Activated CD4-positive, alpha-beta T cell treated with anti-CD3 and anti-CD28 coated beads for 24 hours (primary cell): ENCODE measurements at places on chromosomes 13 and 19.

GRCh38 chr19:42191855-42192254 is 25.6 kb downstream of the DEDD2 start:
- no peak for DNase-seq

GRCh38 chr13:60887711-60888110 is 490.7 kb downstream of the TDRD3 start:
- no peak for DNase-seq

- DNase-seq = no peak
These were observed 86.2 kb upstream of the FRY start for GRCh38 chr13:31945202-31945961.

GRCh38 chr19:6210721-6211600 is 68.8 kb downstream of the MLLT1 start:
- no peak for DNase-seq

DNA sequence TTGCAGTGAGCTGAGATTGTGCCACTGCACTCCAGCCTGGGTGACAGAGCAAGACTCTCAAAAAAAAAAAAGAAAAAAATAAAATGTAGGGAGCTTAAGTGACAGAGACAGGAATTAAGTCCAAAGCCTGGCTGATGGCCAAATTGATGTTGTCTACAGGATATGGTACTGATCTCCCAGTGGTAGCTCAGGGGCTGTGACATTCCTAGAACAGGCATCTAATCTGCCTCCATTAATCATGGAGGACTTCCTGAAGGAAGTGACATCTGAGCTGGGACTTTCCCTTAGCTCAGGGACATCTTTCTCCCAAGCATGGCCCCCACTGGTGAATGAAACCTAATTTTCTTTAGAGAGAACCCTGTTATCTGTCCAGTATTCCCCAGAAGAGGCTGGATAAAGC is 11.4 kb upstream of the EDDM13 start:
- DNase-seq = no peak

DNA sequence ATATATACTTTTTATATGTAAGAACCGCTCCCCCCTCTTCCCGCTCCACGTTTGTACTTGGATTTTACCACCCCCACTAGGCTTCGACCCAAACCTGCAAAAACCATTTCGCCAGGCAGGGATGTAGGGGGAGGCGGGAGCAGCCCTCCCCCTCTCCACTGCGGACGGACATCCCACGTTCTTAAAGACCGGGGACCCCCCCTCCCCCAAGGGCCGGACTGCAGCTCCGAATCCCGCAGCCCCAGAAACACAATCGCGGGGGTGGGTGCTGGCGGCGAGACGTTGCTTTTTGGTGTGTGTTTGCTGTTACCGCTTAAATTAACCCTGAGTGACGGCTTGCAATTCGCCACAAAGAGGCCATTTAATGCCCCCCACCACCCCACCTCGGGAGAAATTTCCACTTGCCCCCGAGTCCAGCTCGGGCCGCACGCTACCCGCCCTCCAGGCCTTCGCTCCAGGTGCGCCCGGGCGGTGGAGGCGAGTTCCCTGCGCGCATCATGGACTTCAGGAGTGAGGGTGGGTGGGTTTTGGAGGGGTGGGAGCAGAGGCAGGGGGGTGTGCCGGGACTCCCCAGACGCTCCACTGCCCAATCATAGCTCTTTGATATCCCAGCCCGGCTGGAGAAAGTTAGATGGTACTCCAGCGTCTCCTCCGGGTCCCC is 15.8 kb downstream of the NFIX start:
- no peak for DNase-seq

- no peak for DNase-seq
These were observed 5.0 kb upstream of the LENG1 start for GRCh38 chr19:54164369-54165068.
